ENCODE measurements at places on chromosomes 1 and 21.

DNA sequence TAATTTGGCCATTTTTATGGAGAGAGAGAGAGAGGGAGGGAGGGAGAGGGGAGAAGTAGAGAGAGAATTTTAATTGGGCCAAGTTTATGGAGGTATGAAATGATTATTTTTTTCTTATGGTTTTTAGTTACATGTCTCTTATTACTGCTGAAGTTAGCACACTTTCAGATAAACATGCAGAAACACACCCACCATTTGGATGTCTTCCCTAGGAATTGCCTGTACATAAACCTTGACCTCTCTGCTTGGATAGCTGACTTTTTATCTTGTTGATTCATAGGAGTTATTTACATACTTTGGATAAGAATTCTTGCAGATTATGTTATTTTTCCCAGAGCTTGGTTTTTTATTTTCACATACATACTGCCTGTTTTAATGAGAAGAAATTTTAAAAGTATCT lies 310.2 kb upstream of the ADAMTS5 start:
- DNase-seq, result no peak

- DNase-seq, result no peak
Observed at GRCh38 chr1:151465026-151465425, 5.7 kb upstream of the POGZ start.

- no peak for DNase-seq
Observed at GRCh38 chr1:55010887-55011217, 12.1 kb downstream of the BSND start.

DNA sequence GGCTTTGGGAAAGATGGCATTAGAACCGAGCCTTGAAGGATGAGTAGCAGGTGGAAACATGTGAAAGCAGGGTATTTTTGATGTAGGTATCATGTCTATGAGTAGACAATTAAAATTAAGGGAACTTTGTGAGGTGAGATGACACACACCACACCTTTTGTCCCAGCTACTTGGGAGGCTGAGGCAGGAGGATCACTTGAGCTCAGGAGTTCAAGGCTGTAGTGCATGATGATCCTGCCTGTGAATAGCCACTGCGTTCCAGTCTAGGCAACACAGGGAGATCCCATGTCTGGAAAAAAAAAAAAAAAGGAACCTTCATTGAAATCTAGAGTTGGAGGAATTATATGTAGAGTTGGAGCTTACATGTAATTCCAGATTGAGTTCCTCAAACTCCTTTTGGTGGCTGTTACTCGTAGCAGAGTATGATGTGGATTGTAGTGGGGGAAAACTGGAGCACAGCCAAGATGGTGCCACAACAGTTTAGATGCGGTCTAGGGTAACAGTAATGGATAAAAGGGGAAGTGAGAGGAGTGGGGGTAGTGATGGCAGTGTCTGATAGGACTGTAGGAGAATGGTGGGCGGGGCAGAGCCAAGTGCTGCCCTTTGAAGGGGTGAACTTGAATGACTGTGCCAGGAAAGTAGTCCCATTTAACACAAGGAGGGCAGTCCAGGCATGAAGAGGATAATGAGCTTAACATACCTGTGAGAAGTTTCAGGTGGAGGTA lies 17.4 kb downstream of the AK4 start:
- no peak for DNase-seq

GRCh38 chr1:93976291-93976690 lies 67.1 kb upstream of the GCLM start:
- DNase-seq, result no peak

- no peak for DNase-seq
Observed at GRCh38 chr21:42107177-42107880, 36.2 kb downstream of the UMODL1 start.

GRCh38 chr1:177902266-177902665 lies 67.6 kb downstream of the SEC16B start:
- DNase-seq, result no peak

- no peak for DNase-seq
Observed at GRCh38 chr1:209319549-209319948, 264.0 kb upstream of the CAMK1G start.

DNA sequence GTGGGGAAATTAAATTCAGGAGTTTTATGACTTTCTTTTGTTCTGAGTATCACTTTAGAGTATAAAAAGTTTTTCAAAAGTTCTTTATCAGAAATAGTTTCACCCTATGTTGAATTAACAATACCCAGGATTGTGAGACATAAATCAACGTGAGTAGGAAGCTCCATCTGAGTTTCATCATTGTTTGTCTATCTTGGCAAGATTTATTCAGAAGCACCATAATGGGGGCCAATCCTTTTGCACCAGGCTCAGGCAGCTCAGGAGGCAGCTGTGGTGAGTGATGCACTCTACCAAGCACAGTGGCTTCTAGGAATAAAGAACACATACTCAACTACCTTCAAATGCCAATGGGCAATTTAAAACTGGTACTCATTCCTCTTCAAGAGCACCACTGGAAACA lies 12.0 kb downstream of the CREG1 start:
- DNase-seq, result no peak

- DNase-seq, result no peak
Observed at GRCh38 chr1:67988066-67988465, 62.4 kb downstream of the DIRAS3 start.

GRCh38 chr1:109256085-109256484 lies 6.7 kb downstream of the CELSR2 start:
- DNase-seq, result no peak

GRCh38 chr1:184753608-184754475 lies 816 bp downstream of the EDEM3 start:
- no peak for DNase-seq

GRCh38 chr1:225973158-225973557 lies 26.0 kb downstream of the SDE2 start:
- DNase-seq, result peak; percentile 89

- DNase-seq, result no peak
Observed at GRCh38 chr1:248853663-248854375, 5.1 kb downstream of the ZNF692 start.

DNA sequence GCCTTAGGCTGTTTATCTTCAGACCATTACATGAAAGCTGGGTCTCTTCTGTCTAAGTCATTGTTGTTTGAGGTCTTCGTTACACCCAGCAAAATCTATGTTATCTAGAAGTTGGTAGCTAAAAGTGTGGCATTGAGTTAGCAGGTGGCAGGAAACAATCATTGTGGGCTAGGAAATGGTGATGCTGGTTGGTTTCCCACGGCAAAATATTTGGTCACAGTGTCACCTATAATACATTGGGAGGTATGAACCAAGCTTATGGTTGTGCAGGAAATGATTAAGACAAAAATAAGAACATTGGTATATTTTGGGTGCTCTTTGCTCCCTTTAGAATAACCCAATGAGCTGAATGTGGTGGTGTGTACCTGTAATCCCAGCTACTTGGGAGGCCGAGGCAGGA lies 169.7 kb downstream of the TRIM33 start:
- DNase-seq, result no peak

GRCh38 chr1:1059494-1060280 lies 14.4 kb downstream of the RNF223 start:
- DNase-seq, result peak; percentile 77

DNA sequence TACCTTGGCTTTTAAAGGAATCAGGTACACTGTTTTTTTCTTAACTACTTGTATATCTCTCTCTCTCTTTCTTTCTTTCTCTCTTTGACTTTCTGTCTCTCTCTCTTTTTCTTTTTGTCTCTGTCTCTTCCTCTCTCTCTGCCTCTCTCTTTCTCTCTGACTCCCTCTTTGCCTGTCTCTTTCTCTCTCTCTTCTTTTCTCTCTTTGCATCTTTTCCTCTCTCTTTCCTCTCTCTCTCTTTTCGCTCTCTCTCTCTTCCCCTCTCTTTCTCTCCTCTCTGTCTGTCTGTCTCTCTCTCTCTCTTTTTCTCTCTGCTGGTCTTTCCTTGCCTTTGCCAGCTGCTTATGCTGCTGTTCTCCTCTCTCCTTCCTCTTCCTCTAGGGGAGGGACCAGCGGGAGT lies 143.2 kb downstream of the TRIM33 start:
- DNase-seq, result no peak

GRCh38 chr1:51512606-51513005 lies 6.5 kb downstream of the EPS15 start:
- DNase-seq, result no peak

DNA sequence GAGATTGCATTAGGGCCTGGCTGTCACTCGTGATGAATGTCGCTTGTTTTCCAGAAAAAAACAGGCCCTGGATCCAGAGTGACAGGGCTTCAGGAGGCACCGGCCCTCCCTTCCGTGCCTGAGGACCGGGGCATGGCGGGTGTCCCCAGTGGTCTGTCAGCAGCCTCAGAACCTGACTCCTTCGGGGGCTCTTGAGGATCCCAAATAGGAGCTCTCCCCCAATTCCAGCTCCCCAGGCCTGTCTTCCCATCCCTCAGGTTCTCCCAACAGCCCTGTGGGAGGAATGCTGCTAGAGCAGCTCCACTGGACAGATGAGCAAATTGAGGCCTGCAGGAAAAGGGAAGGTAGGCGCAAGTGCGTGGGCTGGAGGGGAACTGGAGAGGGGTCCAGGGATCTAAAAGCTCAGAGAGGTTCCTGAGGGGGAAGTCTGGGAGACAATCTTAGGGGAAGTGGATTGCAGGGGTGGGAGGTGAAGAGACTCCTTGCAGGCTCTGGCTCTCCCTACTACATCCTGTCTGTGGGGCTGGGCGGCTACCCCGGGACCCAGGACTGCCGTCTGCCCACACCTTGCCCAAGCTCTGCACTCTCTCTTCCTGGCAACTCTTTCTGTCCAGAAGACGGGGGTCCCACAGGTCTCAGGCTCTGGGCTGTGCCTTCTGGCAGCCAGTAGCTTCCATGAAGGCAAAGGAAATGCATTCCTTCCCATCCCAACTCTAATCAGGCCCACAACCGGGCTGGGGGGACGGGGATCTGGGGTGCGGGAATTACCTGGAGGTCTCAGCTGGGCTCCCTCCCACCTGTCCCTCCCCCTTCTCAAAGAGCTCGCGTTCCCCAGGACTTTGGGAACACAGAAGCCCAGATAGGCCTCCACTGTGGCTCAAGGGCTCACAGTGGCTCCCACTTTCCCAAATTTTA lies 105.7 kb upstream of the CASZ1 start:
- no peak for DNase-seq

DNA sequence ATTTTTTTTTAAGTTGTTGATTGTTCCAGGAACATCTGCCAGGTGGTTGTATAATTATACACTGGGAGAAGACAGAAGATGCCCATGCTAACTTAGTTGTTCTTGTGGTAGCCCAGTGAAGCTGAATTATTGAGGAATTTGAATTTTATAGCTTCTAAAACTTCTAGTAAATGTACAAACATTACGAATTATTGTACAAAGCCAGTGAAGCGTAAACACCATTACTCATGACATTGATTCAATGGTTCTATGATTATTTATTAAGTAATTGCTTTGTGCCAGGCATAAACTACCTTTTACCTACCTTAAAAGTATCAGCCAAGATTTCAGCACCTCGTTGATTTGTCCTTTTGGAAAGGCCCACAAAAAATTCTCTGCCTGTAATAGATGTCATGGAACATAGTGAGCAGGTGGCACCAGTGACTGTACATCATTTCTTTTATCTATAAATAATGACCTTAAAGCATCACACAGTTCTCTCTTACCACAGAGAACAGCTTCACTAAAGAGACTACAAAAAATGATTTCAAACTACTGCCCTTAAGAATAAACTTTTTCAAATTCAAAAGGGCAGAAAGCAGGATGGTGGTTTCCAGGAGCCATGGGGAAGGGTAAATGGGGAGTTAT lies 74.9 kb upstream of the BCL10 start:
- no peak for DNase-seq

DNA sequence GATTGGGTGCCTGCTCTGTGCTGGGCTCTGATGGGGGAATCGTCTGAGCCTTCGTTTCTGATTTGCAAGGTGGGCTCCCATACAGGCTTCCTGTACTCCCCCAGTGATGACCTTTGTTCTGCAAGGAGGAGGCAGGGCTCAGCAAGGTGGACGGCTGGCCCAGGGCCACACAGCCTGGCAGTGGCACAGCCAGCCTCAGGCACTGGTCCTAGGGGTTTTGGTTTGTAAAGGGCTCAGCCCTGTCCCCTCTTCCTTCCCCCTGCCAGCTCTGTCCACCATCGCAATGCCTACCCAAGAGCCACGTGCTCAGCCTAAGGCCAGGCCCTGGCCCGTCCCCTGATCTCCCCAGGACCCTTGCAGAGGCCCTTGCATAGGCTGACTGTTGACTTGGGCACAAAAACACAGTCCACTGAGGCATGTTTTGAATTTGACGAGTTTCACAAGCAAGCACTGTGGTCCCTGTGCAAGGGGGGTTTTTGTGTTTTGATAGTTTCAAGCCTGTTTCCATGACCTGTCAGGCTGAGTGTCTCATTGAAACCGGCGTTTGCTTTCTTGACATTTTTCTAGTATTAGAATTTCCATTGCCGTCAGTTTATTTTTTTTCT lies 39.5 kb upstream of the TNFRSF1B start:
- DNase-seq, result no peak

DNA sequence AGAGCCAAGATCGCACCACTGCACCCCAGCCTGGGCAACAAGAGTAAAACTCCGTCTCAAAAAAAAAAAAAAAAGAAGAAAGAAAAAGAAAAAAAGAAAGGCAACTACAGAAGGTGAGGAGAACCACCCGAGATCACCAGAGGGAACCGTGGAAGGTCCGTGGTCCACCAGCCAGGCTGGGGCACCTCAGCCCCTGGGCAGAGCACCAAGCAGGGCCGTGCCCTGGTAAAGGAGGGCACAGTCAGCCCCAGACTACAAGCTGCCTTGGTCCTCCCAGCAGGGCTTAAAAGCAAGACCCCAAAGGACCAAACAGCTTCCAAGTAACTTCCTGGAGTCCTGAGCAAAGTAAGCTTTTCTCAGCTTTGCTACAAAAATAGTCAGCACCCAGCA lies 8.8 kb upstream of the SAMD11 start:
- DNase-seq, result no peak

GRCh38 chr1:172549621-172550280 lies 16.8 kb downstream of the SUCO start:
- no peak for DNase-seq

DNA sequence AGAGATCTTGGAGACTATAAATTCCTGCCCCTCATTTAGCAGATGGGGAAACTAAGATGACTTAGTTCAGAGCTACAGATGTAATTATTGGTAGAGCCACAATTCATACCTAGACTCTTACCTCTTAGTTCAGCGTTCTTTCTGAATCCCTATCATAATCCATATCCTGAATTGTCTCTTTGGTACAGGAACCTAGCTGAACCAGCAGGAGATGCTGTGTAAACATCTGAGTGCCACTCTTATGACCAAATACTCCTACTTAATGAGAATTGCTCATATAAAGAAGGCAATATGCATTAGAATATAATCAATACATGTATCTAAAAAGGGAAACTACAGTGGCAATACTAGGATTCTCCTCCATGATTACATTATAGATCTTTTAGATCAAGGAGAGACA lies 459.0 kb downstream of the SIPA1L2 start:
- no peak for DNase-seq

DNA sequence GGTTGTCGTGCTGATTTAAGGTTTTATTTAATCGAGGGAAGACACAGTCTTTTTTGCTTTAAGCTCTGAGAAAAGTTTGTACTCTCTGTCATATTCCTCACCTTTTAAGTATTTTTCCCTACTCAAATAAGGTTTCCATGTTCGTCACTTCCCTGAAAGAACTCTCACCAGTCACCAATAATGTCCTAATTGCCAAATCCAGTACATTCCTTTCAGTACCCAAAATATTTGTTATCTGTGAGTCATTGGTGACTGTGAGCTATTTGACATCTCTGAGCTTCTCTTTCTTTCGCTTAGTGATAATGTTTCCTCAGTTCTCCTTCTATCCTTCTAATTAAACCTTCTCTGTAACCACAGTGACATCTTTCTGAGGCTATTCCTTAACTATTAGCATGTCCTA lies 874.2 kb upstream of the ADGRL2 start:
- DNase-seq, result no peak
